ENCODE measurements at places on chromosomes 5 and 9.
A peak's percentile ranks its signal among the peaks of the same experiment; 100 is the strongest.

DNA sequence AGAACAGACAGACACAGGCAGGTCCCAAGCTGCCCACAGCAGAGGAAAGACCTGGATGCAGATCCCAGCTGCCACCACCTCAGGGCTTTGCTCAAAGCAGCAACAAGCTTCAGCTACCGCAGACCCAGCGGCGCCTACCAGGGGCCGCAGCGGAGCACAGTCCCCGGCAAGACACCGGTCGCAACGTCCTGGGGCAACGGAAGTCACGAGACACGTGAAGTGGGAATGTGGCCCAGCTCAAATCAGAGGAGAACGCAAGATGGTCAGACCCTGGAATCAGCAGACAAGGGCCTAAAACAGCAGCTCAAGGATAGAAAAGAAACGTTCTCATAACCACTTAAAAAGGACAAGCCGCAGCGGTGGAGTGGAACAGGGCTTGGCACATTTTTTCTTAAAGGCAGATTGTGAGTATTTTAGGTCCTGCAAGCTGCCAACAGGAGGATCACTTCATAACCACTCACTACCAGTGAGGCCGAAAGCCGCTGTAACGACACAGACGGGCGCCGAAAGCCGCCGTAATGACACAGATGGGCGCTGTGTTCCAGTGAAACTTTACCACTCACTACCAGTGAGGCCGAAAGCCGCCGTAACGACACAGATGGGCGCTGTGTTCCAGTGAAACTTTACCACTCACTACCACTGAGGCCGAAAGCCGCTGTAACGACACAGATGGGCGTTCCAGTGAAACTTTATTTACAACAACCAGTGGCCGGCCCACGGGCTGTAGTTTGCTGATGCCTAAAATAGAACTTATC lies 21.7 kb downstream of the SLC9A3 start:
- DNase-seq, result no peak

DNA sequence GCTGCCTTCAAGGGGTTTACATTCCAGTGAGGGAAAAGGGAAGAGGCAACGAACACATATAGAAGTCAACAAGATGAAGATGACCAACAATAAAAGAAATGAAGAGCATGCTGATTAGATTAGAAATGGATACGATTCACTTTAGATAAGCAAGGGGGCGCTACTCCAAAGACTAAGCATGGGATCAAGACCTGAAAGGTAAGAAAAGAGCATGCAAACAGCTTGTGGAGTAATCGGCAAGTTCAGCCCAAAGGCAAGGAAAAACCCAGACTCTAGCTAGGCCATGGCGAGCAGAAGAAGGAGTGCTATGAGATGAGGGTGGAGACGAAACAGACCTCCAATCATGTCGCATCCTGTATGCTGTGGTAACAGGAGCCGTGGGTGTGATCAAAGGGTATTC lies 124.4 kb downstream of the FANCC start:
- DNase-seq, result no peak

- DNase-seq, result no peak
Measured at GRCh38 chr9:18568973-18569372, 95.0 kb downstream of the ADAMTSL1 start.

DNA sequence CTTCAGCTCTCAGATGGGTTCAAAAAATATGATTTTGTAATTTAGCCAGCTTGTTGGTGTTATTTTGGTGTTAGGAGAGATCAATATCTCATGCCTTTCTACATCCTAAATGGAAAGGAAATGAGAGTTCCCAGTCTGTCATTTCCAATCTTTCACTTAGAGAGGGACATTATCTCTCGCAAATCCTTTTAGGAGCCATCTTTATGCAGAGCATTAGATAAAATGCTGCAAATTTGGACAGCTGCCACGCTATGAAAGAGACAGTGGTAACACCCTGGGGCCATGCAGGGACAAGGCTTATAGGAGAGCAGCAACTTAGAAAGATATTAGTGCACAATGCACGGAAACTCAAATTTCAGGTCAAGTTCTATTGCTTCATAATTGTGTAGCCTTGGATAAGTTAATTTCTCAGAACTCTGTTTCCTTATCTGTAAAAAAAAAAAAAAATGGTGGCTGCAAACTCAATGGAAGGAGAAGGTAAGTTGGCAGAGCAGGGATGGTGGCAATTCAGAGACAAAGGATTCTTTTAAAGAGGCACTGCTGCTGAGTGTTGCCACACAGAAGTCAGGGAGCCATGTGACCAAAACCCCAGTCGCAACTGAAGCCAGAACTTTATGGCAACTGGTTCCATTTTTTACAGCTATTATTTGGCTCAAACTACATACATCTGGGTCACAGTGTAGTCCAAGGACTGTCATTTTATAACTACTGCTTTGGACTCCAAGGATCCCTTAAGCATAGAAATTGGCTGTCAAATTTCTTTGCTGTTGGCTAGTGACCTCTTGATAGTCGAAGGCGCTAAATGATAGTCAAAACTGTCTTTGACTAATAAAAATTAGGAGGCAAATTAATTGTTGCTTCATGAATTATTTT lies 210.2 kb downstream of the FRMD3 start:
- DNase-seq, result no peak

DNA sequence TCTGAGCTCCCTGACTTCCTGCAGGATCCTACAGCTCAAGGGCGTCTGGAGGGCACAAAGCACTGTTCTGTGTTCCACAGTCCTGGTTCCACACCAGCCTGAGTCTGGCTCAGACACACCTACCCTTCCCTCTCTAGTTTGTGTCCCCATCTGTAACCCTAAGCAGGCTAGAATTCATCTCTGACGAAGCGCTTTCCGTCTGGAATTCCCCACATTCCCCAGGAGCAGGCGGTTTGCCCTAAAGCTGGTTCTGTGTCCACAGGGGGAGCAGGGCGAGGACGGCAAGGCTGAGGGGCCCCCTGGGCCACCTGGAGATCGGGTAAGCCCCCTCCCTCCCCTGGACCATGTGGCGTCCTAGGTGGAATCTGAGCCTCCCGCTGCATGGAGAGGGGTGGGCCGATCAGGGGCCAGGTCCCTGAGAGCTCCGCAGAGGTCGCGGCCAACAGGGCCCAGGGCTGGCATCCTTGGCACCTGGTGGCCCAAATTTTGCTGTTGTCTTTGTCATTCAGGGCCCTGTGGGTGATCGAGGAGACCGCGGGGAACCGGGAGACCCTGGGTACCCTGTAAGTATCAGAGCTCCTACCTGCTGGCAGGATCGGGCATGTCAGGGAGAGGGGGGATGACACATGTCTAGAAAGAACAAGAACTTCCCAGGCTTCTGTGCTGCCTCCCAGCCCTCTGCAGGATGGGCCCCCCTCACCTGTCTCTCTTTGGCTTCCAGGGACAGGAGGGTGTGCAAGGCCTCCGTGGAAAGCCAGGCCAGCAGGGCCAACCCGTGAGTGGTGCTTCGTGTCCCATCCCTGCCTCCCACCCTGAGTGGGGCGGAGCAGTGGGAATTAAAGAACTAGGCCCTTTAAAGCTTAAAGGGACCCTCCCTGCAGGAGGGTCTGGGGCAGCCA lies 34.5 kb upstream of the ORM1 start:
- DNase-seq, result no peak

DNA sequence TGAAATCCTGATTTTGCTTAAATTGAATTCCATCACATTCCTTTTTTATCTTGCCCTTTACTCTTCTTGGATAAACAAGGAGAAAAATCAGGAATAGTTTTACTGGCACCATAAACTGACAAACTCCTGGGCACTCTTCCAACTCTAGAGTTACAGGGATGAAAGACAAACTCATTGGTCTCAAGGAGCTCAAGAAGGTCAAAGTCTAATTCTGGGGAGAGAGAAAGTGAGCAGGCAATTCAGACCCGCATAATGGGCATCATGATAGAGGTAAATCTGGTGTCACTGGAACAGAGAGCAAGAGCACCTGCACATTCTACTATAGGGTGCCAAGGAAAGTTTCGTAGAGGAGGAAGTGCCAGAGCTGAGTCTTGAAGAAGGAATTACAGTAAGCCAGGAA lies 64.8 kb downstream of the GRIN3A start:
- DNase-seq, result no peak

GRCh38 chr5:57311921-57312735 lies 138.3 kb downstream of the GPBP1 start:
- DNase-seq, result no peak

GRCh38 chr5:165138236-165138635 lies 1632.8 kb downstream of the MAT2B start:
- DNase-seq, result no peak

GRCh38 chr9:2923766-2924379 lies 80.0 kb upstream of the PUM3 start:
- no peak for DNase-seq

- no peak for DNase-seq
Measured at GRCh38 chr5:82307451-82307850, 29.3 kb upstream of the RPS23 start.

- DNase-seq, result no peak
Measured at GRCh38 chr5:125410537-125411070, 664.2 kb upstream of the ZNF608 start.

DNA sequence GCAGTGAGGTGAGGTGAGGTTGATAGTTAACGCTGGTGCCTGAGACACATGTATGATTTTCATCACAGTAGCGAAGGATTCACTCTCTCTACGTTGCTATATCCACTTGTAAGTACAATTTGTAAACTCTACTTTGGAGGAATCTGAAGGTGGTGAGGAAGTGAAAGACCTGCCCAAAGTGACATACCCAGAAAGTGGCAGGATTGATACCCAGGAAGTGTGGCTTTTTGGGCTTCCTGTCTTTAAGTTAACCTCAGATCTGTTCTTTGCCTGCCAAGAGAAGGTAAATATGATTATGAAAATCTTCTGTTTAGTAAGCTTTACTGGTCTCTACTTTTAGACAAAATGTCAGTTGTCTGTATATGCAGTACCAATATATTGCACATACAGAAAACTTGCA lies 143.1 kb downstream of the SH3GL2 start:
- DNase-seq, result no peak

DNA sequence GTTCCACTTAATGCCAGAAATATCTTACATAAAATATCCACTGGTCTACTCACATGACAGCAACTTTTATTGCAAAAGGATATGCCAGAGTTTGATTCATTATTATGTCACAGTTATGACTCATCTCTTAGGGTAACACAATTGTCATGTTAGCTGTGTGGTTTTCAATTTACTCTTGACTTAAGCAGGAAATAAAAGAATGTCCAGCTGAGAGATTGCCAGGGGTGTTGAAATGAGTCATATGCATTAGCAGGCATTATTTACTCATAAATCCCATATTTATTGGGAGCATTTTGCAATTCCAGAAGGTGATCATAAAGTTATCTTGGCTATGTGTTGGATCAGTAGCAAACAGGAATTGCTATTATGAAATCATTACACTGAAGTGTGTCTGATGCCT lies 1164.6 kb upstream of the CDH18 start:
- DNase-seq, result no peak

- DNase-seq, result no peak
Measured at GRCh38 chr9:73149371-73150067, 2.1 kb upstream of the ANXA1 start.

DNA sequence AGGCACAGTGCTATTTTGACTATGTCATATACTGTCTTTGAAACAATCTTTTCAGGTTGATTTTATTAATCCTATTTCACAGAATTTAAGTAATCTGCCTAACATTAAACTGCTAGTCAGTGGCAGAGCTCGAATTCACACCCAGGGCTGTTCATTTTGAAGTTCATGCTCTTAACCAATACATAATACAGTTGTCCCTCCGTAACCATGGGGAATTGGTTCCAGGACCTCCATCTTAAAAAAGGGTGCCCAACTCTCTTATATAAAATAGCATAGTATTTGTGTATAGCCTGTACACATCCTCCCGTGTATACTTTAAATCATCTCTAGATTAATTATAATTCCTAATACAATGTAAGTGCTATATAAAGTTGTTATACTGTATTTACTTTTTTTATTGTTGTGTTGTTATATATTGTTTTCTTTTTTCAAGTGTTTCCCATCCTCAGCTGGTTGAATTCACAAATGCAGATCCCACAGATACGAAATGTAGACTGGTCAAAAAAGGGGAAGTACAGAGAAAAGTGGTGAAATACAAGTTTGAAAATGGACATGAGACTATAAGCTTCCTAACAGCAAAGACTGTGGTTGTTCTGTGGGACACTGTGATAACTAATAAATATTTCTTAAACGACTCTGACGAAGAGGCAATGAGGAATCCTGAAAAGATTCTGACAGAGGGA lies 18.3 kb downstream of the RFX3 start:
- no peak for DNase-seq

- no peak for DNase-seq
Measured at GRCh38 chr5:137264041-137264440, 235.1 kb downstream of the SPOCK1 start.

- peak; percentile 92 for DNase-seq
Measured at GRCh38 chr9:89602978-89603766, 1.6 kb upstream of the GADD45G start.

- no peak for DNase-seq
Measured at GRCh38 chr5:172854971-172855370, 20.9 kb downstream of the ERGIC1 start.

GRCh38 chr5:139639619-139640380 lies 8.3 kb upstream of the CXXC5 start:
- no peak for DNase-seq

- DNase-seq, result no peak
Measured at GRCh38 chr9:1536522-1537170, 478.5 kb upstream of the SMARCA2 start.

- DNase-seq, result no peak
Measured at GRCh38 chr5:139634541-139634940, 13.6 kb upstream of the CXXC5 start.

DNA sequence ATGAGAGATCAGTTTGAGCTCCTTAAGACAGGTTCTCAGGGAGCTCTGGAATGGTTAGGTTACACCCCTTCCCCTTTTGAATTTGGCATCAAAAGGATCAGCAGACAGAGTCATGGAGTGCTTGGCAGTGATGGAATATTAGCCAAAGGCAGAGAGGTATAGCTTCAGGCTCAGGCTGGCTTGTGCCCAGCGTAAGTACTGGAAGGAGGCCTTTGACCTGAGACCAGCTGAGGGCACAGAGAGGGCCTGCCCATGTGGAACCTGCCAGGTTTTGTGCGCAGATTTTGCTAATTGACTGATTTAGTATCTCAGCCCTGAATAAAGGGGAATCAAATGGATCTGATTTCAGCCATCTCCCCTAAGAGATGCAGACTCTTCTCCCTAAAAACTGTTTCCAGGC lies 81.5 kb downstream of the RGS3 start:
- DNase-seq, result no peak

GRCh38 chr5:111668477-111669414 lies 88.2 kb downstream of the NREP start:
- DNase-seq, result no peak
